ENCODE measurements at places on chromosomes 3 and 15.

- DNase-seq = no peak
These were observed 947 bp upstream of the ATP10A start for GRCh38 chr15:25863968-25864580.

- DNase-seq = peak; percentile 76
These were observed 32.8 kb downstream of the AKAP13 start for GRCh38 chr15:85412956-85413854.

- peak; percentile 0 for DNase-seq
These were observed 756 bp upstream of the RASGRF1 start for GRCh38 chr15:79091204-79091867.

DNA sequence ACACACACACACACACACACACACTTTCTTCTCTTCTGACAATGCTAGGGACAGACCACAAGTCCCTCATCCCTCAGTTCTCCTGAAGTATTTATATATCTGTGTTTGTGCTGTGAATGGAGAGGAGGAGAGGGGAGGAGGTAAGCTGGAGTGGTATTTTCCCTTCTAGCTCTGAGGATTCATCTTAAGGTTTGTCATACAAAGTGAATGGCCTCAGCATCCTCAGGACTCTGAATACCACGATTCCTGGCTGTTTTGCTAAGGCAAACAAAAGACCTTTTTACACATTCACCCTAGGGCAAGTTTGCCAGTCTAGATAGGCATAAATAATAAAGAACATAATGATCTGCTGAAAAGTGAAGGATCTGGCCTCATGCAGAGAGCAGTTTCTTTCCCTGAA is 65.7 kb upstream of the CHMP2B start:
- DNase-seq = no peak

DNA sequence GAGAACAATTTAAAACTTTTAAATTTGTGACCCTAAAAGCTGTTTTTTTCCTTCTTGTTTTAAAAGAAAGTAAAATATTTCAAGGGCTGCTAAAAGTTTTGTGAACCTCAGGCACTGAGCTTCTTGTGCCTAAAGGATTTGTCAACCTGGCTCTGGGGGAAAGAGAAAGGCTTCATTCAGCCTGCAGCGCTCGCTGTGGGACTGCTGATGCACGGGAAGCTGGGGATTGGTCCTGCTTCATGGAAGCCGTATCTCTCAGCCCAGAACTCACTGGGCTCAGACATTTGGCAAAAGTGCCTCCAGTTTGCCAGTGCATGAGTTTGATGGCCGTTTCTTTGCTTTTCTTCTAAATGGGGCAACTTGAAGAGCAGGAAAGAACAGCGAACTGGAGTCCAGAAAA is 30.8 kb downstream of the TPRG1 start:
- DNase-seq = no peak

- no peak for DNase-seq
These were observed 195.0 kb downstream of the SPATA16 start for GRCh38 chr3:172946061-172946460.

- DNase-seq = no peak
These were observed 23.5 kb upstream of the CPEB1 start for GRCh38 chr15:82670699-82671098.

DNA sequence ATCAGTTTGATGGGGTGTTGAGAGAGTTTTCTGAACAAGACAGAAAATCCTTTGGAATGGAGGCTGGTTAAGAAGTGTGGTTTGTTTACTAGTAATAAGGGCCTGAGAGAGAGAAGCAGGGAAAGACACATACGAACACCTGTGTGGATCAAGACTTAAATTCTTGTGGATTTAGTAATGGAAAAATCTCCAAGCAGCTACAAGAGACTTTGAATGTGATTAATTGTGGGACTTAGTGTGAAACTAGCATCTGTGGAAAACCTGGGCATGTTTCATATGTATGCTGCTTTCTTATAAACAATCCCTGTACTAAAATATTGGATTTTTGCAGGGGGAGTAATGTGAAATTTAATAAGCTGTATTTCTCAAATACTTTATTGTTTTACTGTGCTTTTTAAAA is 399.1 kb downstream of the SI start:
- no peak for DNase-seq

- no peak for DNase-seq
These were observed 78.7 kb downstream of the DAPK2 start for GRCh38 chr15:63967616-63968015.

DNA sequence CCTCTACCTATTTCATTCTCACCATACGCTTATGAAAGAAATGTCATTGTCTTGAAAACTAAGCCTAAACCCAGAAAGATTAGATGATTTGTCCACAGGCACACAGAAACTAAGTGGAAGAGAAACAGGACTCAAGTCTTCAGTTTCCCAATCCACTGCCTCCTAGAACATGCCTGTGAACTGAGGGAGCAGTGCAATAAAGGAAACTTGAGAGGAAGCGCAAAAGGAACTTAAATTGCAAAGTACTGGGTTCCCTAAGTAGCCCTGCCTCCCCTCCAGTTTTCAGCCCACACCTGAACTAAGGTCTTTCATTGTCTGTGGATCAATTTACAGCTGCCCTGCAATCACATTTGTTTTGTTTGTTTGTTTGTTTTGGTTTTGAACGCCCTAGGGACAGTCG is 56.7 kb upstream of the TSEN2 start:
- no peak for DNase-seq

GRCh38 chr3:150308481-150309256 is 99.4 kb upstream of the TSC22D2 start:
- no peak for DNase-seq

- no peak for DNase-seq
These were observed 66.4 kb upstream of the AGTR1 start for GRCh38 chr3:148631124-148631903.

GRCh38 chr15:67745073-67746006 is 80.0 kb upstream of the SKOR1 start:
- no peak for DNase-seq

DNA sequence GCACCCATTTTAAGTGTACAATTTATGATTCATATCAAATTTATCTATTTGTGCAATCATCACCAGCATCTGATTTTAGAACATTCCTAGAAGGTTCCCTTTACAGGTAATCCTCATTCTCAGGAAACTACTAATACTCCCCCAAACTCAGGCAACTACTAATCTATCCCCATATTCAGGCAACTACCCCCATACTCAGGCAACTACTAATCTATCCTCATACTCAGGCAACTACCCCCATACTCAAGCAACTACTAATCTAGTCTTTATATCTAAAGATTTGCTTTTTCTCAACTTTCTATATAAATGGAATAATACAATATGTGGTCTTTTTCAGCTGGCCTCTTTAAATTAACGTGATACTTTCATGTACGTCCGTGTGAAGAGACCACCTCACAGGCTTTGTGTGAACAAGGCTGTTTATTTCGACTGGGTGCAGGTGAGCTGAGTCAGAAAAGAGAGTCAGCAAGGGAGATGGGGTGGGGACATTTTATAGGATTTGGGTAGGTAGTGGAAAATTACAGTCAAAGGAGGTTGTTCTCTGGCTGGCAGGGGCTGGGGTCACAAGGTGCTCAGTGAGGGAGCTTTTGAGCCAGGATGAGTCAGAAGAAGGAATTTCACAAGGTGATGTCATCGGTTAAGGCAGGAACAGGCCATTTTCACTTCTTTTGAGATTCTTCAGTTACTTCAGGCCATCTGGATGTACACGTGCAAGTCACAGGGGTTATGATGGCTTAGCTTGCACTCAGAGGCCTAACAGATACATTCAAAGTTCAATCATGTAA is 1444.5 kb upstream of the CADM2 start:
- no peak for DNase-seq

DNA sequence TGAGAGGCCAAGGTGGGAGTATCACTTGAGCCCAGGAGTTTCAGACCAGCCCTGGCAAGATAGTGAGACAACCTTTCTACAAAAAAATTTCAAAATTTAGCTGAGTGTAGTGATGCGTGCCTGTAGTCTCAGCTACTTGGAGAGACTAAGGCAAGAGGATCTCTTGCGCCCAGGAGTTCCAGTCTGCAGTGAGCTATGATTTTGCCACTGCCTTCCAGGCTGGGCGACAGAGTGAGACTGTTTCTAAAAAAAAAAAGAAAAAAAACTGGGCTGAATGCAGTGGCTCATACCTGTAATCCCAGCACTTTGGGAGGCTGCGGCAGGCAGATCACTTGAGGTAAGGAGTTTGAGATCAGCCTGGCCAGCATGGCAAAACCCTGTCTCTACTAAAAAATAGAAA is 14.0 kb upstream of the PIK3CB start:
- DNase-seq = no peak

DNA sequence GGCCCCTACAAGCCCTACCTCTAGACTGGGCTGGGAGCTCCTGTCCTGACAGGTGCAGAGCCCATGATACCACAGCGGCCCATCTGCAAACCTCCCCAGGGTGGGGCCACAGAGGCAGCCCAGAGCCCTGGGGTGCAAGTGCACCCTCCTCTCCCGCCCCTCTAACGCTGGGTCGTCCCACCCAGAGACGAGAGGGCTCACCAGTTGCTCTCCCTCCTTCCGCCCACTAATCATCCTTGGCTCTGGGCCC is 742 bp downstream of the TNK2 start:
- no peak for DNase-seq

DNA sequence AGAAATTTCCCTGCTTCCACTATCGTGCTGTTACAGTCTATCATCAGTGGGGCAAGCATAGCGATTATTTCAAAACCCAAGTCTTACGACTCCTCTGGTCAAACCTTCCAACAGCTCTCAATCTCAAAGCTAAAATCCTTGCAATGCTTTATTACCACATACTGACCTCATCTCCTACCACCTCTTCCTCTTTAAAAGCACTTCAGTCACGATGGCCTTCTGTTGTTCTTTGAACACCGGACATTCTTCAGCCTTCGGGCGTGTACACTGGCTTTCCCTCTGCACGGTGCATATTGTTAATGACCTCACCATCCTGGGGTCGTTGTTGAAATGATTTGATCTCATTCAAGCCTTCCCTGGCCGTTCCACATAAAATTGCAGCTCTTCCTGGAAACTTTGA is 31.1 kb downstream of the MAGEL2 start:
- DNase-seq = no peak
